ENCODE measurements at places on chromosomes 11 and 22.
A peak's percentile ranks its signal among the peaks of the same experiment; 100 is the strongest.

DNA sequence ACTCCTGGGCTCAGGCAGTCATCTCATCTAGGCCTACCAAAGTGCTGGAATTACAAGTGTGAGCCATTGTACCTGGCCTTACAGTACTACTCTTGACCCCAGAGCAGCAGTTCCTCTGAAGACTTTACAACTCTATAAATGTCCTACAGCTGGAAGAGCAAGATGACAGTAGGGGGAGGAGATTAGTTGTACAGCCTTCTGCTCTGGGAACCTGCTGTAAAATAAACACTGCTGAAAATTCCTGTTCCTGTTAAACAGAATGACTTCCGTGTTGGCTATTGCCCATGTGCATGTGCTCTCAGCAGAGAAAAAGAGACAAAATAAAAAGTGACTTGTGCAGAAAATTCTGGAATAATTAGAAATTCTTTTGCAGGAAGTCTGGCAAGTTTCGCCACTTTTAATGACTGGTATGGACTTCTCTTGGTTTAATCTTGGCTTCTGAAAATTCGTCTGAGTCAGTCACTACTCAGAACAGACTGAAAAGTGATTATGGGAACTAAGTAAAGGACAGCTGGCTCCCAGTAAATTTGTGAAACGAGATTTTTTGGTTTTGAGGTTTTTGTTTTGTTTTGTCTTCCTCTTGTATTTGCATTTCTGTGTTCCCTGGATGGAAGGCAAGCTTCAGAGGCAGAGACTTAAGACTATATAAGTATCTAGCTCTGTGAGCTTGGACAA lies 955.7 kb downstream of the DLG2 start:
- no peak for DNase-seq

GRCh38 chr11:20457001-20457799 lies 69.7 kb downstream of the PRMT3 start:
- DNase-seq: no peak

GRCh38 chr22:30474683-30475424 lies 3.0 kb upstream of the SEC14L3 start:
- DNase-seq: no peak

DNA sequence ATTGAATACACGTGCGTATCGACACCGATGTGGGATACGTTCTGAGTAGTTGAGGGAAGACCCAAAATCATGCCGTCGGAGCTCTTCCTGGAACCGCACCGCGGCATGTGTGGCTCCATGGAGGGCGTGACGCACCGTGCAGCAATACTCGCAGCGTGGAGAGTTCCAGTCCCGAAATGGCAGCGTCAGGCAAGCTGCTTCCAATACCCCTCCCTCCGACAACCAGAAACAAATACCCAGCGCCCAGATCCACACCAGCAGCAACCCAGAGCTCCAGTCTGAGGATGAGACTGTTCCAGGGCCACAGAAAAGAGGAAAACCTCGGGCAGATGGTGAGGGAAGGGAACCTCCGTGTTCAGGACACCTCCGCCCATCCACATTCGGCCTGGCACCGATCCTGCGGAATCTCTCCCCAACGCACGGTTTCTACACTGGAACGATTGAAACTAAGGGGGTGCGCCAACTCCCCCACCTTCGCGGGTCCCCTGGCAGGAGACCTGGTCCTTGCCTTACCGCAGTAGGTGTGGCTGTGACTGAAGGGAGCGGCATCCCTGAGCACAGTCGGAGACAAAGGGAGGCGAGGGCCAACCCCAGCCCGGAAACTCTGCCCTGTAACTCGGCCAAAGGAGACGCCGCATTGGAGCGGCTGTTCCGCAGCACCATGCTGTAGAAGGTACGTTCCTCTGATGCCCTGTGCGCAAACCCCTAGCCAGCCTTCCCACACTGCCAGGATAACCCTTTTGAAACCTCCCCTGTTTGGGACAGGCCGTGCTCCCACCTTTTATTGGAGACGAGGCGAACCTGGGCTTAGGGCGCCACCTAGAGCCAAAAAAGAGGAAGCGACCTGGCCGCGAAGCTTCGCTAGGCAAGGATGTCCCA lies 28.2 kb downstream of the DBX1 start:
- DNase-seq: peak; percentile 48

DNA sequence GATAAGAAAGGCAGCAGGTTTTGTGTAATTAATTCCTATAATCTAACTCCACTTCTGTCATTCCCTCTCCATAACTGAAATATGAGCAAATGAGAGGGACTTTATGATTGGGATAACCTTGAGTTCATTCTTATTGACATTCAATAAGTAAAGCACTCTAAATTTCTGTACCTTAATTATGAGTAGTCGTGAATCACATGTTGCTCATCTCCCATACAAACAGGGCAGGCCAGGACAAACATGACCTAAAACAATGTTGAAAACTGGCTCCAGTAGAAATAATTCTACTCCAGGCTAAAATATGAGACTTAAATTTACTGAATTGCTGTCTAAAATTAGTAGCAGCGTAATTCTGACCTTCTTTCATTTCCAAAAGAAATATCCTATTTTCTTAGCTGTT lies 505.4 kb downstream of the NELL1 start:
- no peak for DNase-seq

DNA sequence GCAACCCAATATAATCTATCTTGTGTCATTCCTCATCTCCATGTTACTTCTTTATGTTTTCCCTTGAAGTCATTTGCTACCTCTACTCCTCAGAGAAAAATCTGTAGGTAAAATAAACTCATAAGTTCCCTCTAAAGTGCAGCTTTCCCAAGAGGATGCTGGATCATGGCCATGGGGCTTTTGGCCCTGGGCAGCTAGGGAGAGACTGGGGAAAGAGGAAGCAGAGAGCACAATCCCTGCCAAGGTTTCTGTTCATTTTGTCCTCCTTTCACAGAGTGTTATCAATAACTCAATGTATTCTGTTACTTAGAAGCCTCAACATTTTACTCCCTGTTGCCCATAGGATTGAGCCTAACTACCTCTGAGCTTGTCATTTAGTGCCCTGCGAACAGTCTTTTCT lies 9.0 kb downstream of the RNF121 start:
- no peak for DNase-seq

DNA sequence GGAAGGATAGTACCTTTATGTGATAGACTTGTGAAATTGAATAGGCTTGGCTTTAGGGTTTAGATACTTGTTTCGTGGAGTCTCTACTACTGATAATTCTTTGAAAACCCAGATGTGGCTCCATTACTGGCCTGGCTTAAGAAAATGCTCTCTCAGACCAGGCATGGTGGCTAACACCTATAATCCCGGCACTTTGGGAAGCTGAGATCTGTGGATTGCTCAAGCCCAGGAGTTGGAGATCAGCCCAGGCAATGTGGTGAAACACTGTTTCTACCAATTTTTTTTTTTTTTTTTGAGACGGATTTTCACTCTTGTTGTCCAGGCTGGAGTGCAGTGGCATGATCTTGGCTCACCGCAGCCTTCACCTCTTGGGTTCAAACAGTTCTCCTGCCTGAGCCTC lies 40.9 kb downstream of the ATG13 start:
- no peak for DNase-seq

GRCh38 chr11:74532501-74533246 lies 39.1 kb upstream of the LIPT2 start:
- no peak for DNase-seq

DNA sequence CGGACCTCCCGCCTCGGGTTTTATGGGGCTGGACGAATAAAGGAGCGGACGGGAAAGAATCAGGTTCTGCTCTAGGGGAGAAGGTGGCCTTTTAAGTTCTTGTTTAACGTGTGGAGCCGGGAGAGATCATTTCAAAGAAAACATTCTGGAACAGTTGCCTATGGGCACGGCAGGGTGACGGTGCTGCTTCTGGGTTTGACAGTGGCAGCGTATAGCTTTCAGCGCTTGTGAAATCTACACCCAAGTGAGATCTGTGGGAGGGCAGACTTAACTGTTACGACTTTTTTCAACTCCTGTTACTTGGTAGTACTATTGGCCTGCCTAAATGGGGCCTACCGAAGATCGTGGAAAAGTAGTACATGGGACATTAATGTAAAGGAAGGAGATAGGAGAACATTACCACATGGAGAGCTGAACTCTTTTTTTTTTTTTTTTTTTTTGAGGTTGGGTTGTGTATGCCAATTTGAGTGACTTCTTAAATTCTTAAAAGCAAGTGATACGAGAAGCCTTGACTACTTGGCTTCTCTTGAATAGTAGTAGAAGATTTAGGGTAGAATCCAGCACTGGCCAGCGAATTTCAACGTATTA lies 743 bp downstream of the USP47 start:
- peak; percentile 42 for DNase-seq

- no peak for DNase-seq
These were observed 9.5 kb upstream of the ST3GAL4 start for GRCh38 chr11:126345759-126346585.

- DNase-seq: no peak
These were observed 10.0 kb upstream of the RRM1 start for GRCh38 chr11:4084406-4085125.

GRCh38 chr22:36546932-36547331 lies 18.0 kb upstream of the EIF3D start:
- DNase-seq: no peak

GRCh38 chr22:17910561-17911311 lies 113.6 kb downstream of the MICAL3 start:
- DNase-seq: no peak

DNA sequence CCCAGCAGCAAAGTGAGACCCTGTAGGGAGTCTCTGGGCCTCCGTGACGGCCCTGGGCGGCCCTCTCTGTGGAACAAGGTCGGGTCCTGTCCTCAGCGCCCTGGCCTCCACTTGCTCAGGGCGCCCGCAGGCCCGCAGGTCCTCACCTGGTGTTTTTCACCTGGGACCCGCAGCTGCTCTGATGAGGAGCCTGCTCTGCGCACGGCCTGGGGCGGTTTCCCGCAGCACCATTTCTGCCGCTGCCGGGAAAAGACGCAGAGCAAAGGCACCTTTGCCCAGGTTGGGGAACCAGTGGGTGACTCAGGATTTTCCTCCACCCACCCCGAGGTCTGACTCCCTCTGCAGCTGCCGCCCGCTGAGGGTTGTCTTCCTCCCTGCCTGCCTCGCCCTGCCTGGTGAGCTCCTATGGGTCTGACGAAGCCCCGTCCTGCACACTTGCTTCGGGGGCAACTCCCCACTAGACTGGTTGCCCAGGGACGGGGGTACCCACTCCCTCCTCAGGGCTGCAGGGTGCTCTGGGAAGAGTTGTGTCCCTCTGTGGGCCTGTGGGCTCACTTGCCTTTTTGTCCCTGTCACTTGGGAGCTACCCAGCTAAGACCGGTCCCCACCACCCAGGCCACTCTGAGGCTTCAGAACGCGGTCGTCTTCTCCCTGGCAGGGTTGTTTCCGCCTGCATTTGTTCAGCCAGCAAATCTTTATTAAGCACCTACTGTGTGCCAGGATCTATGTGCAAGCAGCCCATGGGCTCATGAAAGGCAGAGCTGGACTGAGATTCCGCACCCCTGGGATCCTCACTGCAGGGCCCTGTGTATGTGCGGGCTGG lies 89.5 kb downstream of the KCNQ1 start:
- no peak for DNase-seq

DNA sequence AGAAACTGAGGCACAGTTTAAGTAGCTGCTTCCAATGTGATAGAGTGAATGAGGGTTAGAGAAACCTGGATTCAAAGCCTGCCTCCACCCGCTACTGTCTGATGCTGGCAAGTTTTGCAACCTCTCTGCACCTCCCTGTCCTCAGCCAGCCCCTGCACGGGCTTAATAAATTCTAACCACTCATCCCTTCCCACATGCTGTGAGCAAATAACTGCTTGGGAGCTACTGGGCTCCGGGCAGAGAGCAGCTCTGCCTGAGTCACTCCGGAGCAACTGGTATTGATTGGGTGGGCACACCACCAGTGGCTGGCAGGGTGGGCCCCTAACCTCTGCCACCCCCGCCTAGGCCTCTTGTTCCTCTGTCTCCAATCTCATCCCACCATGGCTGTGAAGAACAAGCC lies 104.3 kb upstream of the SYT13 start:
- no peak for DNase-seq

GRCh38 chr11:47003180-47003877 lies 66.8 kb downstream of the CSTPP1 start:
- peak; percentile 24 for DNase-seq

GRCh38 chr11:2360081-2360642 lies 16.9 kb upstream of the CD81 start:
- DNase-seq: no peak

DNA sequence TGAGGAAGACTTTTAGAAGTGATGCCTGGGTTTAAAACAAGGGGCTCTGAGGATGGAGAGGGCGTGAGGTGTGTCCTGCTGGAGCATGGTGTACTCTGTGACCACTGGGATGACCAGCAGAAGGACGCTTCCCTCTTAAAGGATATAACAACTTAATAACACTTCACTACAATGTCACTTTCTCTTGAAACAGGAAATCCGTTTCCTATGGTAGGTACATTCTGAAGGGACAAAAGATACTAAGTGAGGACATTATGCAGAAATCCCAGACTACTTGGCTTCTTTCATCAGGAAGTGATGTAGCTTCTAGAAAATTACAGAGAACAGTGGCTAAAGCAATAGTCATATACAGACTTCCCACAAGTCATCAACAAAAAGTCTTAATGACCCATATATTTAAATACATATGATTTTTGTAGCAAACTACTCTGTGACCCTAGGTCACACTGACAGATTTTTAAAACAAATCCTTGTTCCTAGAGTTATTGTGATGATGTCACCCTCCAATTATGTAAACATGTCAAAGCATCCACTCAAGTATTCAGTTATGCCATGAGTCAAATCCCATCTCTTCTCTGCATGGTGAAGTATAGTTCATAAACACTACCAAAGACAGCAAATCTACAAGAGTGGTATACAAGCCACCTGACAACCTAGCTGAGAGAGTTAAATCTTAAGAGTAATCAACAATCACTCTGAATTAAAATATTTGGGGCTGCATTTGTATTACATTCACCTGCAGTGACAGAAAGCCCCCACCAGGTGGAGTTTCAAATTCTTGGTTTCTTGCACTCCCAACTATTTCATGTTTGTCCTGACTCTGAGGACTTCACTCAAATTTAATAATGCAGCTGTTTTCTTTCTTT lies 32.8 kb downstream of the PITPNB start:
- peak; percentile 11 for DNase-seq

GRCh38 chr11:119650251-119650650 lies 78.7 kb downstream of the NECTIN1 start:
- DNase-seq: no peak

- DNase-seq: no peak
These were observed 143.6 kb upstream of the ANO5 start for GRCh38 chr11:22049276-22049675.

GRCh38 chr11:10954184-10954583 lies 96.3 kb upstream of the ZBED5 start:
- no peak for DNase-seq

DNA sequence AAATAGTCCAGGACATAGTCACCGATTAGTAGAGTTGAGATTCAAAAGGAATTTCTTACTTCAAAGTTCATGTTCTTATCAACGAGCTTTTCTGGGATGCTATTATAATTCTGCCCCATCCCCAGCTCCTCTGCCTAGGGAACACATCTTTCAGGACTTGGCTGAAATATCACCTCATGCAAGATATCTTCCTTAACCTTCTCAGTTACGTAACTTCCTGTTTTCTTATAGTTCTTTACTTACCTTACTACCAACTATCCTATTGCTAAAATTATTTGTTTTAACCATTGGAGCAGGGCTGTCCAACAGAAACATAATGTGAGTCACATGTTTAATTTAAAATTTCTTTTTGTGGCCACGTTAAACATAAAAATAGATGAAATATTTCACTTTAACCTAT lies 2.3 kb downstream of the NARS2 start:
- DNase-seq: no peak
